ENCODE measurements at places on chromosomes 4 and X.

- ATAC-seq: peak; percentile 57
Observed at GRCh38 chrX:57573754-57574153, 18.1 kb upstream of the ZXDB start.

- peak; percentile 38 for ATAC-seq
Observed at GRCh38 chrX:12825801-12826200, 34.6 kb downstream of the PRPS2 start.

- ATAC-seq: peak; percentile 95
Observed at GRCh38 chr4:158051401-158052235, 121.2 kb downstream of the GASK1B start.

DNA sequence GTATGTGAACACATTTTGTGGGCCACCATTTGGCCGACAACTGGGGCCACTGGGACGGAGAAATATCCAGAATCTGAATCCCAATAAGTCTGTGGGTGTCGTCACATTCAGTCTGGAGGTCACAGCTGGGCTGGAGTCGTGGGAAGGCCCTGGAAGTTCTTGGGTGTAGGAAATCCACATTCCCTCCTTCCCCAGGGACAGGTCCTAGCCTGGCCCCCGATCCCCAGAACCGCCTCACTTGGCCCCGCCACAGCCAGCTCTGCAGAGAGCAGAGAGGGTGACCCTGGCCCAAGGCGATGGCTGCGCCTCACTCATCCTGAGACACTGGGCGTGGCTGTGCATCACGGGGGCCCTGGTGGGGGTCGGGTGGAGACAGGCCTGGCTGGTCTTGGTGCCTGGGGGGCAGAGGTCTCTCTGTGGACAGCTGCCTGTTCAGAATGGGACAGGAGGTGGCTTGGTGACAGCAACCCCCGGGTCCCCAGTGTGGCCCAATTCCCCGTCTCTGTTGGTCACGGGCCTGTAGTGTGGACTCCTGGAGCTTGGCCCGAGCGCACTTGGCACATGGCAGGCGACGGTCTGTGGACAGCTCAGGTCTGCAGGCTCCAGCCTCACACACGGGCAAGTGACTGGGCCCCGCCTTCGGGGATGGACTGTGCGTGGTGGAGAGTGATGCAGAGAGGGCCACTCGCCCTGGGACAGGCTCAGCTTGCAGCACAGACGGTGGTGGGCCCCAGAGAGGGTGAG, 16.4 kb downstream of the DOK7 start:
- ATAC-seq: no peak

- ATAC-seq: no peak
Observed at GRCh38 chr4:93730251-93730650, 98.3 kb upstream of the ATOH1 start.

GRCh38 chr4:105828074-105828473, 67.2 kb upstream of the NPNT start:
- ATAC-seq: no peak

GRCh38 chrX:154482786-154483185, 3.6 kb downstream of the UBL4A start:
- no peak for ATAC-seq
